ENCODE measurements at places on chromosomes 4 and X.

DNA sequence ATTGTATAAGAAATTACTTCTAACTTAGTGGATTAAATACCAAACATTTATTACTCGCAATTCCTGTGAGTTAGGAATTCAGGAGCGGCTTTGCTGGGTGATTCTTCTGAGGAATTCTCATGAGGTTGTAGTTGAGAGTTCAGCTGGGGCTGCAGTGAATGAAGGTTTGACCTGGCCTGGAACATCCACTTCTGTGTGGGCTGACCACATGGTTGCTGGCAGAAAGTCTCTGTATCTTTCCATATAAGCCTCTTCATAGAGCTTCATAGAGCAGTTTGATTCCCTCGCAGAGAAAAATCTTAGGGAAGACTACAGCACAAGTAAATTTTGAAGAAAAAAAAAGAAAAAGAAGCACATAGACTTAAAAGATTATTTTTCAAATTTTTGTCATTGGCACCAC, 339.7 kb upstream of the NWD2 start:
- DNase-seq, result no peak

DNA sequence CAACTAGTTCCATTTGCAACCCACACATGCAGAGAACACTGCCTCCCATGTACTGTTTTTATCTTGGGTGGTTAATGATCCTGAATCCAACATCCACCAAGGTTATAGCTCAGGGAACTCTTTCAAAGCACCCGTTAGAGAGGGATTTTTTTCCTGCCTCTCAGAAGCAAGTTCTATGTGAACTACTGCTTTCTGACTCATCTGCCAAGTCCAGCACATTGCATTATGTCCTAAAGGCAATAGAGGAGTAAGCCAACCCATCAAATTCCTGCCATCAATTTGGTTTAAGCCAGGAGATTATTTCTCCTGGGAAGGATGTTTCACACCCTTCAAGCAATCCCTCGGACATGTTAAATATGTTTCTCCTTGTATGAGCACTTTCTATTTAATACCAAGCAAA, 334.5 kb downstream of the GASK1B start:
- no peak for DNase-seq

GRCh38 chr4:156298230-156298629, 344.6 kb upstream of the CTSO start:
- DNase-seq, result no peak

DNA sequence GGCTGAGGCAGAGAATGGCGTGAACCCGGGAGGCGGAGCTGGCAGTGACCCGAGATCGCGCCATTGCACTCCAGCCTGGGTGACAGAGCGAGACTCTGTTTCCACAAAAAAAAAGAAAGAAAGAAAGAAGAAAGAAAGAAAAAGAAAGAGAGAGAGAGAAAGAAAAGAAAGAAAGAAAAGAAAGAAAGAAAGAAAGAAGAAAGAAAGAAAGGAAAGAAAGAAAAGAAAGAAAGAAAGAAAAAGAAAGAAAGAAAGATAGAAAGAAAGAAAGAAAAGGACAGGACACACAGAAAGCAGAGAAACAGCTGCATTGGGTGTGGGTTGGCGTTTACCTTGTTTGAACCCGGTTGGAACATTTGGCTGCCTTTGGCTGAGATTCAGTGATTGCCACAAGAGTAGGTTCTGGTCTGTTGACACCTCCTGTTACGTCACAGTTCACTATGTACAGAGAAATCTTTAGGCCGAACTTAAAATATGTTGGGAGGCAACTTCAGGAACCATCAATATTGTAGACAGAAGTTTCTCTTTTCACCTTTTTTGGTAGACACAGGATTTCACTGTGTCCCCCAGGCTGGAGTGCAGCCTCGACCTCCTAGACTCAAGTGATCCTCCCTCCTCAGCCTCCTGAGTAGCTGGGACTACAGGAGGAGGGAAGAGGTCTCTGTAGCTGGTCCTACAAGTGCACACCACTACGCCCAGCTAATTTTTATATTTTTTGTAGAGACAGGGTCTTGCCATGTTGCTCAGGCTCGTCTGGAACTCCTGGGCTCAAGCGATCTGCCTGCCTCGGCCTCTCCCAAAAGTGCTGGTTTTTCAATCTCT, 16.3 kb upstream of the PLCXD1 start:
- DNase-seq, result no peak

DNA sequence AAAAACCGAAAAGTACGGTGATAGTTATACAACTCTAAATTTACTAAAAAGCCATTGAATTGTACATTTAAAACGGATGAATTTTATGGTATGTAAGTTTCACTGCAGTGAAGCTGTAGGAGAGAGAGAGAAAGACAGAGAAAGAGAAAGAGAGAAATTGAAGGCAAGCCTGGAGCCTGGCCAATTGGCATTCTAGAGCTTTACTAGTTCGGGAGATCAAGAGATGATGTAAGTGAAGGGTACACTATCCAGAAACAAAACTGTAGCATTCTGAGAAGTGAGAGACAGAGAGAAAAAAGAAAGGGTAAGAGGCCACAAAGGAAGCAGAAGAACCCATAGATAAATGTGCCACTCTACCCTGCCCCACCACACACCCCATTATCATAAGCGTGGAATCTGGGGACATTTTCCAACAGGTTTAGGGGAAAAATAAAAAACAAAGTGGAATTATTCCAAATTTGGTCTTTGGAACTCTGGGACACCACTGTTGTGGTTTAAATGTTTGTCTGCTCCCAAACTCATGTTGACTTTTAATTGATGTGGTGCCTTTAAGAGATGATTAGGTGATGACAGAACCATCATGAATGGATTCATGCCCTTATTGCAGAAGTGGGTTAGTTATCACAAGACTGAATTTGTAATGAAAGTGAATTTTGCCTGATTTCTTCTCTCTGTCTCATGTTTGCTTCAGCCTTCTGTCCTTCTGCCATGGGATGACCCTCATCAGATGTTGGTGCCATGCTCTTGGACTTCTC, 123.0 kb upstream of the PLS3 start:
- no peak for DNase-seq

DNA sequence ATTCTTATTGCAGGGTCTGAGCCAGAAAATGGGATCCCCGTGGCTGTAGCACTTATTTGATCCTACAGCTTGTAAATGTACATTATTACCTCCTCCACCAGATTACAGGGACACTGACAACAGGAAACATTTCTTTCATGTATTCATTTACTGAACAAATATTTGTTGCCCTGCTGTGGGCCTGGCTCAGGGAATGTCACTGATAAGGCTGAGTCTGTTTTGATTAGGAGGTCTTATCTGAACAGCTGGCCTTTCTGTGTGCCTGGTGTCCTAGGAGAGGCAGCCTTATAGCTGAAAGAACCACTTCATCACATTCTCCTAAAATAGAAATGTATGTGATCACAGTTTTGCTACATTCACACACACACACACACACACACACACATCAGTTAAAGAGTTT, 45.5 kb upstream of the PROM1 start:
- DNase-seq, result no peak

DNA sequence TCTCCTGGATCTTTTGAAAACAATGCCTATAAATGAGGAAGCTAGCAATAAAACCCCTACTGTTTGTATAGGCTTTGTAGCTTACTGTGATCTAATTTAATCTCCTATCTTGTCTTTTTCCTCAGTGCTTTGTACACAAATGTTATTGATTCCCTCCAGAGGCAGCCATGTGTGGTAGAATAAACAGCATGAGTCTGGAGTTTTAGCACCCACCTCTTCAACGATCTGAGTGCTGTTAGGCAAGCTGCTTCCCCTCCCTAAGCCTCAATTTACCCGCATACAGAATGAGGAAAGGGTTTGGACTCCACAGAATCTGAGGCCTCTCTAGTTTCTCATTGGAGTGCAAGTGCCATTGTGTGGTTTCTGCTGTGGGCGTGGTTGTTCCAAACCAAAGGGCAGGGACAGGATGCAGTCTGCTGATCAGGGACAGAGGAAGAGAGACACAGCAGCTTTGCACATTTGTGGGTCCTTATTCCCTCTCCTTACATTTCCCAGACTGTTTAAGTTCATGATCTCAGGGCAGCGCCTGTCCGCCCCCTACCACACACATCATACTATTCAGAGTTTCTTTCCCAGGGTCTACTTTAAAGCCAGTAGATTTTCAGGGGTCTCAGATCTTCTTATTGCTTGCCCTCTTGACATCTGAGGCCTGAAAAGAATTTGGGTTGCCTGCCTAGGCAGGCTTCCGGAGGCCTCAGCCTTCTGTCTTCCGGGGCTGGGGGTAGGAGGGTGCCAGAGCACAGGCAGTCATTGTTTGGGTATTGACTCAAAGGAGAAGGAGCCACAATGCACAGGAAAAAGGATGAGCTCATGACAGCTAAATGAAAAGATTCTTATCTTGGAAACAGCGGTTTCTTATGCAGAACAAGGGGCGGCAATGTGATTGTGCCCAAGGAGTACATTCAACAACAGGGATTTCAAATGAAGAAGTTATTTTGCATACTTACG, 114.9 kb upstream of the TEX13D start:
- no peak for DNase-seq

DNA sequence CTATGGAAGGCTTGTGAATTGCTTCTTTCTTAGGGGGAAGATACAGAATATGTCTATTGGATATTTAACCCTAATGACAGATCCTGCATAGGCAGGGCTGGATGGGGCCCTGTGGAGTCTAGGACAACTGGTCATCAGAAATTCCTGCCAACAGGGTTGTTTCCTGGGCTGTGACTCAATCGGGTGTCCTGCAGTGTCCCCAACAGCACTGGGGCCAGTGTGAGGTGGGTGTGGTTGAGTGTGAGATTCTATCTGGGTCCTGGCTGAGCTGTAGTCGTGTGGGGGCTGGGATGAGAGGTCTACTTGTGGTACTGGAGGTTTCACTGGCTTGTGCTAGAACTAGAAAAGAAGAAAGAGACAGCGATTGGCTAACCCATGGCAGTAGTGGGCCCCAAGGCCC, 87.3 kb upstream of the WDR1 start:
- DNase-seq, result no peak

DNA sequence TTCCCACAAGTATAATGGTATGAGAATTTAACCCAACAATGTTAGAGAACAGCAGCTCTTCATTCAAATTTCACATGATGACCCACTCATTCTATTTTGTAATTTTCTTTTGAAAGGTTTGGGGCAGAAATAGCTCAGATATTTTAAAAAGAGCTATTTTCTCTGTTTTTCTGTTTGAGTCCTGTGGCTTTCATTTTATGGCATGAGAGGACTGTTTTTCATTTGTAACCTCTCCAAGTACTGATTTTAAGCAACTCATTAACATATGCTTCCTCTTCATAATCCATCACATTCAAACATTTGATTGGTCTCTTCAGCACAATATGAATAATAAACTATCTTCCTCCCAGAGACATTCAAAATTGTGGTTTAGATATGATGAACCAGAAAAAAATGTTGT, 129.0 kb upstream of the TEX13A start:
- no peak for DNase-seq

- DNase-seq, result no peak
Measured at GRCh38 chr4:183342541-183343533, 20.6 kb upstream of the CLDN24 start.

DNA sequence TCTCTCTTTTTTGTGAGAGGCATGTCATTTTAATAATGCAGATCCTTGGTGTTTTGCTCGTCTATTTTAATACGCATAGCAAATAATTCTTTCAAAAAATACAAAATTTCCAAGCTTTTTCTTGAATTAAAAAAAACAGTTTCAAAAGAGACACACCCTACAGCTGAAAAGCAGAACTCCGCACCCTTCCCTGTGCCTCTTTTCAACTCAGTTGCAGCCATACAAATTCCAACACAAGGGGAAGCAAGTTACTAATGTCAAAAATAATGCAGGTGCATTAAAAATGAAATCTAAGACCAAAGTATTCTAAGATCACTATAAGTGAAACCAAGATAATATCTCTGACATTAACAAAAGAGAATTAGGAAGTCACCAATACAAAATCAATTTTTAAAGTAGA, 66.6 kb downstream of the NR3C2 start:
- no peak for DNase-seq

DNA sequence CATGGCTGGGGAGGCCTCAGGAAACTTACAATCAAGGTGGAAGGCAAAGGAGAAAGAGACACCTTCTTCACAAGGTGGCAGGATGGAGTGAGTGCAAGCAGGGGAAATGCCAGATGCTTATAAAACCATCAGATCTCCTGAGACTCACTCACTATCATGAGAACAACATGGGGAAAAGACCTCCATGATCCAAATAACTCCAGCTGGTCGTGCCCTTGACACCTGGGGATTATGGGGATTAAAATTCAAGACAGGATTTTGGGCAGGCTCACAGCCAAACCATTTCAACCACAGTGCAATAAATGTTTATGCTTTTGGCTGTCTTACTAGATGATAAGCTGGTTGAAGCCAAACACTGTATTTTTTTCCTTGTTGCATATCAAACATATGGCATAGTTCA, 1112.4 kb downstream of the STIM2 start:
- DNase-seq, result no peak

GRCh38 chr4:86496094-86497080, 97.7 kb upstream of the PTPN13 start:
- no peak for DNase-seq

- DNase-seq, result no peak
Measured at GRCh38 chr4:78242071-78242470, 184.9 kb downstream of the FRAS1 start.

- no peak for DNase-seq
Measured at GRCh38 chrX:79161655-79162054, 17.2 kb downstream of the GPR174 start.

DNA sequence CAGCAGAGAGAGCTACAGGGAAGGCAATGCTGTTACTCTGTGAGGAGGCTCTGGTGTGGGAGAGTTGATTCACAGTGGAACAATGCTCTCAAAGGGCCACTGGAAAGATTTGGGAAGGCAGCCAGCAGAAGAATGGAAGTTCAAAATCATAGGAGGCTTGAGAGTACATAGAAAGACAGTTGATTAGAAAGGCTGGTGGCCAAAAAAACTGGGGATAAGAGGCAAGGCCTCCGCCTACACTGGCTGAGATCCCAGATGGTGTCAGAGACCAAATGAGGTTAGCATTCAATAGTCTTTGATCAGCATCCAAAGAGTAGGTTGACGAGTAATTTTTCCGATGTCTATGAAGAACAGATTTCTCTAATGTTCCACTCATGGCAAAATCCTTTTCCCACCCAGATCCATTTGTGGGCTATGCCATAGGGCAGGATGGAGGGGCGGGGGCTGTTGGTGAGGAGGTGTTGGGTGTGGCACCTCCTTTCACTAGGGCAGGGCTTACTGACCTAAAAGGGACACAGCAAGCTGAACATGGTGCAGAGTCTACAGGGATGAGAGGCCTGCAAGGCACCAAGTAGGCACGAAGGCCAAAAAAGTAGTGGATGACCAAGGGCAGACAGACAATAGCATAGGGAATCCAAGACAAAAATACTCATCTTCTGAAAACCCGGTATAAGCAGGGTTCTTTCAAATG, 15.1 kb downstream of the TEC start:
- no peak for DNase-seq

GRCh38 chr4:138688408-138689085, 327.0 kb upstream of the NOCT start:
- no peak for DNase-seq

DNA sequence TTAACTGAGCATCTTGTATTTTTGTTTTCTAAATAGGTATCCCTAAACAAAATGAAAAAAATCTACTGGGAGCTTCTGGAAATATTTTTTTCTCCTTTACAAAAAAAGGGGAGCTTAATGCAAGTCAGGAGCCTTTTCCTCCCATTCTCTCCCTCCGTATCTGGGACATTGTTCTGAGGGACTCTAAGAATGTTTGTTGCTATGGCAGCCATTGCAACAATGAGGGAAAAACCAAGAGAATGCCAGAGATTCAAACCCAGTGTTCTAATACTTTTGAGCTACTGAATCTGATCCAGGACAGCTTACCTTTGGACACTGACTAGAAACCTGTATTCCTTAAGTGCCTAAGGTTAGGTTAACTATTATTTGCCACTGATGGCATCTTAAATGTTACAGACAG, 485.7 kb upstream of the HS3ST1 start:
- no peak for DNase-seq

GRCh38 chrX:11600578-11600977, 65.1 kb downstream of the ARHGAP6 start:
- DNase-seq, result no peak
